ENCODE measurements at places on chromosomes 7 and 10.

GRCh38 chr10:71268758-71269157 is 50.3 kb upstream of the SLC29A3 start:
- DNase-seq = no peak

- DNase-seq = no peak
Measured at GRCh38 chr7:36129048-36129534, 24.0 kb upstream of the EEPD1 start.

- no peak for DNase-seq
Measured at GRCh38 chr7:157801113-157801512, 464.3 kb downstream of the DNAJB6 start.

- no peak for DNase-seq
Measured at GRCh38 chr7:129285111-129285510, 60.3 kb downstream of the AHCYL2 start.

DNA sequence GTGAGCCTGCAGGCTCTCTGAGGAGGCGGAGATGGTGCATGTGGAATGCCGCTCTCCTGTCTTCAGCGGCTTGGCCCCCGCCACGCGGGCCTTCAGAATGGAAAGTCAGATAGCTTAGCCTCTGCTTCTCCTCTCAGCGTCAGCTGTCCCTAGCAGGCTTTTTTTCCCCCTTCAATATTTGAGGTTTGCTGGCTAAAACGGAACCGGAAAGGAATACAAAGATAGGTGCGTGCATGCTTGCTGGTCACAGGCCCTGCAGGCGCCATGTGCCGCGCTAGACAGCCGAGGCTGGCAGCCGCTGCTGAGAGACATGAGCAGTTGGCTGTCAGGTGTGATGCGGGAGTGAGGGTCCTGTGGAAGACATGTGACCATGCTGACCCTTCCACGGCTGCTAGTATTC is 161.2 kb upstream of the COBL start:
- DNase-seq = no peak

DNA sequence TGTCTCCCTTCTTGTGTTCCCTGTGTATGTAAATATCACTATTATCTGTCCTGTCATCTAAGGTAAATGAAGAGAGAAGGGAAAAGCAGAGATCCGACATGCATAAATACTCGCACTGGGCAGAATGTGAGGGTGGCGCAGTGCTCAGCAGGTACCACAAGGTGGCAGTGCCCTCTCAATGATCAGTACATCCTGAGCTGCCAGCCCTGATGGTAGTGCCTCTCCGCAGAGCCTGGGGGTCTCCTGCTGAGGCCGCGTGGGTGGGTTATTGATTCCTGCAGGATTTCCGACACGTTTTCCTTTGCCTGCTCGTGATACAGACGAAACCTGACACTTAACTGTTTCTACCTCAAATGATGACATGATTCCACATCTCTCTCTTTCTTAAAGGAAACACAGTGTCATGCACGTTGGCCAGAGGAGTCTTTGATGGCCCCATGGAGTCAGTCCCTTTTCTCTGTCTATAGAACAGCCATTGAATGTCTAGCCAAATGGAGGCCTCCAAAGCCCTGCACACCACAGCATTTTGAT is 19.8 kb downstream of the RGR start:
- peak; percentile 63 for DNase-seq

DNA sequence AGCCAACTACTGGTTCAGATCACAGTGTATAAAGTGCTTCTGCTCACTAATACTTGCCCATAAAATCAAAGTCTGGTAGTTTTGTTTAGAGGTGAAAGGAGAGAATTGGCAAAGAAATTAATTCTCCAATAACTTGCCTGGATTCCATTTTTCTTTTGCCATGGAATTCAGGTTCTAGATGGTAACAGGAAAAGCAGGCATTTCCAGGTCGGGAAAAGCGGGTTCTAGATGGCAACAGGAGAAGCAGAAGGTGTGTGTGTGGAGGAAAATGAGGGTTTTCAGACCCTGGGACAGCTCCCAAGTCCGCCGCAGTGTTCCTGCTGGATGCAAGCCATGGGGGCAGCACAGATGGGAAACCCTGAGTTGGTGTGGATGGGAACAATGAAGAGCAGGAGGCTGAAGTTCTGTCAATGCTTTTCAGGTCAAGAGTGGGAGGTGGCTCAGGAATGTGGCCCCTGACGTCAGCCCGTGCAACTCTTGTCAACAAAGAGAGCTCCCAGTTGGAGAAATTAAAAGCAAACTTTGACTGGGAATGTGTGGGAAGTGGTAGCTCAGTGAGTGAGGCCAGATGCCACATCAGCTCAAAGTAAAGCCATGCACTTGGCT is 696.7 kb downstream of the LRMDA start:
- DNase-seq = no peak

DNA sequence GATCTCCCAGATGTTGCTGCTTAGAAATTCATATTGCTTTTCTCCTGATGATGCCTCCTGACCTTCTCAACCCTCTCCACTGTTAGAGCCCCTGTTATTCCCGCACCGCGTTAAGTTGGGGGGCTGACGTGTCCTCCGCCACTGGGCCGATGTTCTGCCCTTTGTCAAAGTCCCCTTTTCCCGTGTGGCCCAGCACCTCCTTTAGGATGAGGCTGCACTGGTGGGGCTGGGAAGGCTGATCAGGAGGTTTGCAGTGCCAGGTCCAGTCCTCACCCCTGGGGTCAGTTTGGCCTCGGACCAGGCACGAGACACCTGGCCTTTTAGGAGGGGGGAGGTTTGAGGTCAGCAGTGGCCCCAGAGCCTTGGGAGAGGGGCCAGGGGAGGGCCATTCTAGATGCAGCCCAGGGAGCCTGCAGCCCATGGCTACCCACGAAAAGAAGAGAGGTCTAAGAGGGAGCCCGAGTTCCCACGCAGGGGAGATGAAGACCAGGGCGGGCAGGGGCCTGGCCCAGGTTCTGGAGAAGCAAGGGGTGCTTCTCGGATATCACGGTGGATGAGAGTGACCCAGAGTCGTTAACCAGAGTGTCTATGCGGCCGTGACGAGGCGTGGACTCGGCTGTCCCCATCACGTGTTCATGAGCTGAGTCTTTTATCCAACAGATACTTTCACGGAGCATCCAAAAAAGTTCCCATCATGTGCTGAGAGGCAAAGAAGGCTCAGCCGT is 150.4 kb downstream of the DNAJB6 start:
- DNase-seq = no peak

- no peak for DNase-seq
Measured at GRCh38 chr7:55233001-55233400, 132.1 kb upstream of the LANCL2 start.

DNA sequence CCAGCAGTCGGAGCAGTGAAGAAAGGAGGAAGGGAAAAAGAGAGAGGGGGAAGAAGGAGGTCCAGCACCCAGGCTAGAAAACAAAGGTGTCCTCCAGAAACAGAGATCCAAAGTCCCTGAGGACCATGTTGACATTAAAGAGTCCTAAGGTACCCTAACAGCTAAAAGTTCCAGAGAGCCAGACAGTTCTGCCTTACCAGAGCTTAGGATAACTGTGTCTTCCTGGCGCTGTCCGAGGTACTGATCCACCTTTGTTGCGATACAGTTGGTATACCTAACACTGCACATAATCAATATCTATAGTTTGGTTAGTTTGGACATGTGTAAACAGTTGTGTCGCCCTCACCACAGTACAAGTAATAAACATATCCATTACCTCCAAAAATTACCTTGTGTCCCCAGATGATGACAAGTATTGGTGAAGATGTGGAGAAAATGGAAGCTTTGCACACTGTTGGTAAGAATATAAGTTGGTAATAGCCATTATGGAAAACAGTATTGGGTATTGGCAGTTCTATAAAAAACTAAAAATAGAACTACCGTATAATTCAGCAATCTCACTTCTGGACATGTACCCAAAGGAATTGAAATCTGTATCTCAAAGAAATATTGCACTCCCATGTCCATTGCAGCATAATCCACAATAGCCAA is 59.8 kb downstream of the GRID1 start:
- no peak for DNase-seq
